ENCODE measurements at places on chromosomes 7 and 10.

DNA sequence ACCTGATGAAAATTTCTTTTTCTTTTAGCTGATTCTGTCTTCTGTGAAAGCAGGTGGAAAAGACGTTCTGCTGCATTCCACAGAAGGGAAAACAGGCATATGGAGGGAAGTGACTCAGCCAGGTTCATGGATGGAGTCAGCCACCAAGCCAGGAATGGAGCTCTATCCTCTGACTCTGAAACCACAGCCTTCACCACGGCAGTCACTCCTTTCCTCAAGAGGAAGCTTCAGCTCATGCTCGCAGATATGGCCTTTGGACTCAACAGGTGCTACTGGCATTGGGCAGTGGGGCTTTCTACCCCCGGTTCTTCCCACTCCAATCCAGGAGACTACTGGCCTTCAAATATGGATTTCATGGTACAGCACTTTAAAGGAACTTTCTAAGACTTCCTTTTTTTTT lies 11.5 kb upstream of the PLAU start:
- DNase-seq, result peak; percentile 97

DNA sequence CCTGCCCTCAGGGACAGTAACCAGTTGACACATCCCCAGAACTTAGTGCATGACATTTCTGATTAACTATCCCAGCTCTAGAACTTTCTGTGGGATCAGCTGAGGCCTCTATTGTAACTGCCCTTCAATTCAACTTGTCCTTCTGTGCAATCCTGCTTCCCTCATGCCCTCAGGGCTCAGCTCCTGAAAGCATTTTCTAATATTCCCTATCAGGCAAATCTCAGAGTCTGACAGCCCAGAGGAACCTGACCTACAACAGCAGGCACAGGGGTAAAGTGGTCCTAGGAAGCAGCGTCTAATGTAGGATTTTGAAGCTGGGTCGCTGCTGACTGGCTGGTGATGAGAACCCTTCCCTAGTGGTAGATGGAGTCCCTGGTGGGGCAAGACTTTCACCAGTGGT lies 13.6 kb upstream of the STN1 start:
- no peak for DNase-seq

- DNase-seq, result no peak
These were observed 192.8 kb upstream of the AHR start for GRCh38 chr7:17105701-17106100.

DNA sequence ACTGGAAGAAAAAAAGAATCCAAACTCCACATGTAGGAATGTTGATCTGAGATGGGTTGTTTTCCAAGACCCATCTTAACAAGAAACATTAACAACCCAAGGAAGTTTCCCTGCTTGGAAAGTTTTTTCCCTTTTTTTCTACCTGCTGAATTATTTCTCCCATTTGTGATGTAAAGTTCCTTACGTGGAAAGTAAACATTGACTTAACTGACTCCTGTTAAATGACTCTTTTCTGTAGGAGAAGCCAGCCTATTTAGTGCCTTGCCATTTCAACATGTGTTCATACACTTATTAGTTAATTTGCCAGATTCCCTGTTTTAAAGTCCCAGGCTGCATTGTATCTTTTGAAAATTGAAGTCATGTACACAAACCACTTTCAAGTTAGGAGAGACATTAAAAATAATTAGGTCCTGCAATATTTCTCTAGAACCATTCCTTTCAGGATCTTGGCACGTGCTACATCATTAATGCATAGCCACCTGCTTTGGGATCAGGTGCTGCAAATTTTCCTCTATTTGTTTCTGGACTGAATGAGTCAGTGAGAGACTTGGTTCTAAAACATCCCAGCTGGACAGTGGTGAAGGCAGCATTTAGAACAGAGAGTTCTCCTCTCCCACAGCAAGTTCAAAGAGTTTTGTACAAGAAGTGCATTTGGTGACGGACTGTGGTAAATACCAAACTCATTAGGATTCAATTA lies 698.5 kb downstream of the SUGCT start:
- DNase-seq, result no peak

GRCh38 chr7:25750744-25751508 lies 401.1 kb upstream of the NFE2L3 start:
- DNase-seq, result no peak

DNA sequence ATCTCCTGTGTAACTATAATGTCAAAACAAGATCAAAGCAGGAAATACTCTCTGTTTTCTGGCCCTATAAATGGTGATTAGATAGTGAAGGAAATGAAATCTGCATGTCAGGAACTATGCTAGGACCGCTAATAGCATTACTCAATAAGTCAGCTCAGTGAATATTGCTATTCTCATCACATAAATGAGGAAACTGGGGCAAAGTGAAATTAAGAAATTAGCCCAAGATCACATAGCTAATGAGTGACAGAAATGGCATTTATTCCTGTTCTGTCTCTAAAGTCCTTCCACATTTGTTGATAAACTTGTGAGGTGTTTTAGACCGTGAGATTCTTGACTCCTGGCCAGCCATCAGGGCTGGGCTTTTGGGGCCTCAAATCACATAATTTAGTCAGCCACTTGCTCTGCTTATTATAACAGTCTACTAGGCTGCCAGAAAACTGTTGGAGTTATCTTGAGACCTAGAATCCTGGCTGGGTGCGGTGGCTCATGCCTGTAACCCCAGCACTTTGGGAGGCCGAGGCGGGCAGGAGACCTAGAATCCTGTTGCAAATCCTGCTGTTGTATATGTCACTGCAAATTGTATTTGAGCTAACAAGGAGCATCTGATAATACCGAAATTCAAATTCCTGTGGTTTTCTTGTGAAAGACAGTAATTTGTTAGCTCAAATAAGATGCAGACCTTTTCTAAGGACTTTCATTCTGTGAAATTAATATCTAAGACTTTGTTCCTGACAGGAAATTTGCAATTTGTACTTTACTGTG lies 66.5 kb upstream of the SHTN1 start:
- no peak for DNase-seq

DNA sequence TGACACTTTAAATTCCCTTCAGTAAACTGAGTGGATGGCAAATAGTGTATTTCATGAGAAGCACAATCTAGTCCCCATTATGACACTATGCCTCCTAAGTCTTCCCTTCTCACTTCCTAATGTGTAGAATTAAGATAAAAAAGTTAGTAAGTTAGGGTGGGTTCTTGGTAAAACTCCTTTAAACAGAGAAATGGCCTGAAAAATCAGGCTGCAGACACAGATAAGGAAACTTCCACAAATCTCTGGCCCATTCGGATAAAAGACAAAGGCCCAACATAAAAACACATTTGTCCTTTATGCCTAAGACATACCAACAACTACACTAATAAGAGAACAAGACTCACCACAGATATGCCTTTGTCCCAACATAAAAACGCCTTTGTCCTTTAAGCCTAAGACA lies 21.5 kb downstream of the AKR1C8 start:
- DNase-seq, result no peak

DNA sequence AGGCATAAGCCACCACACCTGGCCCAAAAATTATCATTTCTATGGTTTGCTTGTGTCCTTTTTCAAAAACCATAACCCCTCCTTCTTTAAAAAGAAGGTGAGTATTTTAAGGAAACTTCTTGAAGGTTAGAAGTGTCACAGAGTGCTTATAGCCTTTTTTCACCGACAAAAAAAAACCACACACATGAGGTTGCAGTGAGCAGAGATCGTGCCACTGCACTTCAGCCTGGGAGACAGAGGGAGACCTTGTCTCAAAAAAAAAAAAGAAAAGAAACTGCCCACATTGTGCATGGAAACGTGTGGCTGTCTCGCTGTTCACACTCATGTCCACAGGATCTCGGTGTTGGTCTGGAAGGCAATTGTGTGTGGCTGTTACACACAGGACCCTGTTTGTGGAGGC lies 157.4 kb upstream of the PFKP start:
- DNase-seq, result no peak

GRCh38 chr7:96786261-96786997 lies 76.8 kb upstream of the SEM1 start:
- peak; percentile 31 for DNase-seq

DNA sequence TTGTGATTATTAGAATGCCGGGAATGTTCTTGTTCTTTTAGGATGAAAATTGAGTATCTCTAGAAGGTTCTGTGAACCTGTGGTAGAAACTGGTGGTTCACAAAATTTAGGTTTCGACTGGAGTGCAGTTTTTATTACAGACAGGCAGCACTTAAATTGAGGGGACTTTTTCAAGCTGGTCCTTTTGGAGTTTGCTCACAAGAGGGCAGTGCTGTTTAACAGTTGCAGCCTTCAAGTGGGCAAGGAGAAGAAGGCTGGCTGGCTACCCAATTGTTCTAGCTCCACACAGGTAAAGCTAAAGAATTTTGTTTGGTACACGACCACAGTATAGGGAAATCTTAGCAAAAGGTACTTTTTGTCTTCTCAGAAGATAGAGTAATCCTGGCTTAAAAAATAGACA lies 233.6 kb downstream of the SNX13 start:
- no peak for DNase-seq

DNA sequence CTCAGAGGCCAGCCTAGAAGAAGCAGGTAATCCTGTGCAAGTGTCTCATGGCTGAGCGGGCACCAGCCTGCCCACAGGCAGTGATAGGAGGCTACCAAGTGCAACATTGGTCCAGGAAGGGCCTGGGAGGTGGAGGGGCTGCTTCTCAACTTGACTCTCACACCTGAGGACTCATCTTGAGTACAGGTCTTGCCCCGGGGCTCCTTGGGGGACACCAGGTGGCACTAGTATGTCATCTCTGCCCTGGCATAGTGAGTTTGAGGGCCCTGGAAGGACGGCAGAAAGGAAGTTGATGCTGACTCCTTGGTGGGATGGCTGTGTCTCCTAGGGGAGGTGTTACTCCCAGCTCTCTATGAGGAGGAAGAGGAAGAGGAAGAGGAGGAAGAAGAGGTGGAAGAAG lies 2.3 kb downstream of the CCDC136 start:
- DNase-seq, result no peak

GRCh38 chr10:124149189-124150042 lies 56.0 kb upstream of the CHST15 start:
- no peak for DNase-seq

GRCh38 chr10:28343987-28344895 lies 41.4 kb upstream of the MPP7 start:
- DNase-seq, result no peak

DNA sequence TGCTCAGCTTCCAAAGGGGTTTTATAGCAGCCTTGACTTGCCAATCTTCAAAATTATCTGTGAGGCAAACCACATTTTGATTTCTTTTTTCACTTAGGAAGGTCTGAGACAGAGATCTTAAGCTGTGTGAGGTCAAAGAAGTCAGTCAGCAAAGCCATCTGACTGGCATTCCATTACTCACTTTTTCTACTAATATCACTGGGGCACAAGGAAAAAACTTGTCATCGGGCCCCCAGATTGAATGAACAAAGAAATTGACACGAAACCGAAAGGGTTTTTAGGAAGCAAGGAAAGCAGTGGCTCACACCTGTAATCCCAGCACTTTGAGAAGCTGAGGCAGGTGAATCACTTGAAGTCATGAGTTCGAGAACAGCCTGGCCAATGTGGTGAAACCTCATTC lies 78.5 kb upstream of the FRMD4A start:
- no peak for DNase-seq

DNA sequence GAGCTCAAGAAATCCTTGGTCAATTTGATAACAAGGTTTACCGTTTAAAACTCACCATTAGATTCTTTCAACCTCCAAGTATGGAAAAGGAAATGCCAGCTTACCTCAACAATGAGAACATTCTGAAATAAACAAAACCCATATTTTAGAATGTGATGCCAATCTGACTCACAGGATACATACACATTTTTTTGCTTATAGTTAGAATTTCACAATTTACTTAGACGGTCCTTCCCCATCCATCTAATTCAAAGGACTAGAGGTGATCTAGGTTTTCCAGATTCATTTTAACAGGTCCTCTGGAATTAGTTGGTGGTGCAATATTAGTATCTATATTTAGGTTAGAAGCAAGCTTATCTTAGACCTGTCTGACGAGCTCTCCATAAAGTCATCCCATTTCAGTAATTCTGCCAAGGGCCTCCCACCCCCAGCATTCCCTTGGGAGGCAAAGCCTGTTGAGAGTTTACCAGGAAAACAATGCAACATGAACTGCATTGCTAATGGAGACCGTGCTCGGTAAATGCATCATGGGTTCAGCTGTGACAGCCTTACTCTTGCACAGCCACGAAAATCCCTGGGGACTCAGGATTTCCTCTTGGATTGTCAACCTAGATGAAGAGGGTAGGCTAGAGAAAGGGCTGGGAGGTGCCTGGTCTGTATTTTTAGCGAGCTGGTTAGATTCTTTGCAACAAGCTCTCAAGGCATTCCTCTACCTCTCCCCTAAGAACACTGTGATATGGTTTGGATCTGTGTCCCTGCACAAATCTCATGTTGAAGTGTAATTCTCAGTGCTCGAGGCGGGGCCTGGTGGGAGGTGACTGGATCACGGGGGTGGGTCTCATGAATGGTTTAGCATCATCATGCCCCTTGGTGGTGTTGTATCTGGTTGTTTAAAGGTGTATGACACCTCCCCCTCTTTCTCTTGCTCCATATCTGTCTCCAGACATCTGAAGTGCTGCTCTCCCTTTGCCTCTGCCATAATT lies 93.8 kb downstream of the PRTFDC1 start:
- DNase-seq, result peak; percentile 54

GRCh38 chr10:86599729-86600128 lies 54.6 kb upstream of the OPN4 start:
- no peak for DNase-seq

GRCh38 chr10:28370107-28370835 lies 67.4 kb upstream of the MPP7 start:
- no peak for DNase-seq

DNA sequence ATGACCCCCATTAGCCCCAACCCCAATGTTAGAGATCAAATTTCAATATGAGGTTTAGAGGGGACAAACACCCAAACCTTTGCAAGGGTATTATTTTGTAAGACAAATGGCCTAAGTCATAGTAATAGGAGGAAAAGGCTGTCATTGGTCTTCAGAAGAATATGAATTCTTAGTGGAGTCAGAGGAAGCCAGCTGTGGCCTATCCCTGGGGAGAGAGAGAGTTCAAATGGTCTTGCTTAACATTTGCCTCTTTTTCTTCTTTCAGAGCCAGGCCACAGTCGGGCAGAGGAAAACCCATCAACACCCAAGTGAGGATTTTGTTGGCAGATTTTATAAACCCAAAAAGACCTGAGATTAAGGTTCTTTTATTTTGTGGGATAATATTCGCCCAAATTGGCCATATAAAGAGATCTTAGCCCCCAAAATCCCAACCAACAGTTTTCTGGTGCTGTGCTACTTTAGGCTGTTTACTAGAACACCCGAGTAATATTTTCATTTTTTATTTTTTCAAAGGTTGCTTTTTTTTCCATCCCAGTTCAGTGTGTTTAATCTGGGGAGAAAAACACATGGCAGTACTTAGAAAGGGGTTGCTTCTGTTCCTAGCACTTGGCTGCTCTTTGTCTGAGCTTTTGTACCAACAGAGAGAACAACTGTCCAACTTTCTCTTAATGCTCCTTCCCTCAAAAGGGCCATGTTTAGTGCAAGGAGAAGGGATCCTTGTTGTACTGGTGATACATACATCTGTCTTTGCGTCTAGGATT lies 26.8 kb upstream of the ARMC3 start:
- DNase-seq, result no peak
